ENCODE measurements at places on chromosomes 3 and 15.
A peak's percentile ranks its signal among the peaks of the same experiment; 100 is the strongest.

GRCh38 chr3:51692980-51693395, 13.9 kb upstream of the GRM2 start:
- no peak for DNase-seq

- DNase-seq, result no peak
These were observed 40.9 kb upstream of the PTPN23 start for GRCh38 chr3:47339951-47340350.

DNA sequence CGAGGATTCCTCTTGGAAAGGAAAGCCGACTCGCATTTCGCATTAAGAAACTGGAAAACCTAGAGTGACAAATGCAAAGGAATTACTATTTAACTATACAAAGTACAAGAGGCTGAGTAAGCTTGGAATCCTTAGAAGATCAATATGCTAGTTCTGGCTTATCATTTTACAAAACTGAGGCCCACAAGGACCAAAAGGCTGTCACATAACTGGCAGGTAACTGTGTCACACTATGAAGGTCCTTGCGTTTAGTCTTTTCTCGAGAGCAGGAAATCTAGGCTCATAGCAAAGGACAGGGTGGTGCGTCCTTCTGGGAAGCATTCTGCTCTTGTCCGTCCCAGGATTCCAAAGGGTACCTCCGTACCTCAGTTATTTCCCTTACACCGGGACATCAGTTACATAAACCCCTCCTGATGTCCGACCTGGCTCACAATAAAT, 629 bp downstream of the RPL24 start:
- DNase-seq, result no peak

DNA sequence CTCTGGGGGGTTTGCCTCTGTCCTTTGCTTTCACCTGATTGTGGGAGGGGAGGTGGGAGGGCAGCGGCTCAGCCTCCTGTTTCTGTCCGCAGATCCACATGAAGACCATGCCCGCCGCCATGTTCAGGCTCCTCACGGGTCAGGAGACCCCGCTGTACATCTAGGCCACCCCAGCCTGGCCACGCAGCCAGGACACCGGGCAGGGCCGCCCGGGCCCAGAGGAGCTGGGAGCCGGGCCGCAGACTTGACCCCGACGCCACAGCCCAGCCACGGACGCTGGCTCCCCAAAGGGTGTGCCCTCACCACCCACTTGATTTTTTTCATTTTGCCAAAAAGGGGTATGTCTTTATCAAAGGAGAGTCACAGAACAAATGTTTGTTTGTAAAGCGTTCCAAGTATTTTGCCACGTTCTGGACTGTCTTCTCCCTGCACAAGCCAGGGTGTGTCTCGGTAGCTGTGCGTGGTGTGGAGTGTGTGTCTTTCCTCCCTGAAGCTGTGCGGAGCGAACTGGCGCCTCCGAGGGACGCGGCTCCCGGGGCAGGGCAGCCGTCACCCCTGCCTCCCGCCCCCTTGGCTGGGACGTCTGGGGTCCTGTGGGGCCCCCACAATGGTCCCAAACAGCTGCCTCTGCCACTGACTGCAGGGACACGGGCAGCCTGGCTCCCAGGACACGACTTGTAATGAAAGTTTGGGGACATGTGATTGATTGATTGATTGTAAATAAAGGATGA, 152.5 kb downstream of the NSMCE3 start:
- DNase-seq, result no peak

DNA sequence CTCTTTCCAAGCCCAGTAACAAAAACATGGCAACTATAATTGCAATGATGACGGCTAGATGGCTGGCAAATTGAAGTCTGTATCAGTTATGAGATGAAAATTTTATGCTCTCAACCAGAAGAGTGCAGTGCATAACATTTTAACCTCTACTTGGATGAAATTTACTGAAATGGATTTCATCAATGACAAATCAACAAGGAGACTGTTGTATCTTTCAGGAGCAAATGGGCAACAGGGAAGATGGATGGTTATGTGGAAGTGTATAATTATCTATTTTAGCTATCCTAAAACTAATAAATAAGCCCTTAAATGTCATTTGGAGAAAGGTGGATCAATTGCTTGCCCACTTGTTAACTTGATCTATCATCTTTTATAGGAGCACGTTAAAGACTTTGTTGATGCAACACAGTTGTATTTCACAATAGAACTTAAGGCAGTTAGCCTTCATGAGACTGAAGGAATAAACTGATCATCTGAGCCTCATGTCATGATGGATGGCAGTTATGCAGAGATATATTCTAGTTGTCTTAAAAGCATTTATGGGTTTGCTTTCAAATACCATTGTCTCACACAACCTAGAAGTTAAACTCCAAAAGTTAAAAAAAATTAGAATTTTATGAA, 315.1 kb upstream of the TBC1D5 start:
- DNase-seq, result no peak

GRCh38 chr3:144760831-144761230, 789.2 kb downstream of the DIPK2A start:
- no peak for DNase-seq

- DNase-seq, result no peak
These were observed 54.3 kb upstream of the SMAD3 start for GRCh38 chr15:67010898-67011616.

DNA sequence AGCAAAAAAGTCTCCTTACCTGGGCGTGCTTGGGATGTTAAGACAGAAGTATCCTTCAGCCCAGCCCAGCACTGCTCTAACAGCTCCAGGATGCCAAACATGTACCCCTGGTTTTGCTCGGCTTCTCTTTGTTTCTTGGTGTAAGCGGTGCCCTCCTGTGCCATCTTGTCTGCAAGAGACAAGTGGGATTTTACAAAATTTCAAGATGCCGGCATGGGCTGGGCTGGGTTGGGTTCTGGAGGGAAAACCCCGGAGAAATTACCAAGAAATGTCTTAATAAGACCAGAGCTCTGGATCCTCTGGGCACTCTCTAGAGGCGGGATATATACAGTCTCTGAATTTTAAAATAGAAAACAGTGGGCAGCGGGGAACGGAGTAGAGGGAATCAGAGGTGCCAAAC, 4.6 kb upstream of the SOX14 start:
- DNase-seq, result no peak

DNA sequence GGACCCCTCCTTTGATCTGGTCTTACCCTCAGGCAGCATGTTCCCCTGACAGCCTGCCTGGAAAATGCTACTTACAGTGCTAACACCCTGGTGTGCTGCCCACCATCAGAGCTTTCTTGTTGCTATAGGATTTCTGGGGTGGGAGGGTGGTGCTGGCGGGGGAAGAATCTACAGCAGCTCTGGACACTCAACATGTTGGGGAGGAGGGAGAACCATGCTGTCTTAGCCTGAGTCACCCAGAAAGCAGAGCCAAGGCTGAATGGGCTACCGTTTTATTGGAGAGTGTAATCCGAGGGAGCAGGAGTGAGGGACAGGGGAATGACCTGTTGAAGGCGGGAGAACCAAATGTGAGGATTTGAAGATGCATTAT, 45.6 kb downstream of the MFSD1 start:
- DNase-seq, result no peak

- DNase-seq, result peak; percentile 20
These were observed 46.0 kb downstream of the ALDH1L1 start for GRCh38 chr3:126134219-126134975.

DNA sequence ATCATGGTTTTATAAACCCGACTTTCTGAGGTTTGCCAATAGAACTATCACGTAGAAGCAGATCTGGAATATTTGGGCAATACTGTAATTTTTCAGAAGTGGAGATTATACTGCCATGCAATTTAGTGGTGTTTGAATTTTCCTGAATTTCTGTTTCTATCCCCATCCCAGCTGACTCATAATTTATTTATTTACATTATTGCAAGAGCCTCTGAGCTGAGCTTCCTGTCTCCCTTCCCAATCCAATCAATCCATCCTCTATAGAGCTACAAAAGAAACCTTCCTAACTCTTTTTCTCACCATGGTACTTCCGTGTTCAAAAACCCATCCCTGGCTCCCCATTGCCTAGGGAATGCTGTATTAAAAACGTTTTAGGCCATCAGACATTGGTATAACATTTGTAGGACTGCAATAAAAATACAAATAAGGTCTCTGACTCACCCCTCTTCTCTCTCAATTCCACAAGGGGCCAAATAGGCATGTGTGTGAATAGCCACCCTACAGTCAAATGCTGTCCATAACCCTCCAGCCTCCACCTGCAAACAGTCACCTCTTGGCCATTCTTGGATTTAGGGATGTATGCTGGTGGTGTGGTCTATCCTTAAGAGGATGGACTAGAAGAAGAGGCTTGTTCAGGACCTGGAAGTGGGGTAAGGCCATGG, 190.7 kb downstream of the CD47 start:
- DNase-seq, result no peak

DNA sequence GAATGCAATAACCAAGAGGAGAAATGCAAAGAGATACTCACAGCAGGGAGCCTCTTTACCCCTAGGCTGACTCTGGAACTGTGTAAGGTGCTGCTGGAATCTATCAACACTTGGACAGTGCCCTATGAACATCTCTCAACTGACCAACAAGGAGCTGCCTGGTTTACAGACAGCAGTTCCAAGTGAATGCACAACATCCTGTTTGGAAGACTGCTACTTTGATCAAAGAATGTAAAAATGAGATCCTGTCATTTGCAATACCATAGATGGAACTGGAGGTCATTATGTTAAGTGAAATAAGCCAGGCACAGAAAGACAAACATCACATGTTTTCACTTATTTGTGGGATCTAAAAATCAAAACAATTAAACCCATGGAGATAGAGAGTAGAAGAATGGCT, 136.3 kb downstream of the IMPG2 start:
- no peak for DNase-seq

GRCh38 chr3:31251083-31251482, 281.6 kb upstream of the STT3B start:
- no peak for DNase-seq
